Naive B cell (primary cell): ENCODE measurements at places on chromosomes 2 and 18. TPM values are rescaled to one million over a fixed set of nuclear protein-coding genes. Genes with fewer than 3 reads are reported as not detected.

DNA sequence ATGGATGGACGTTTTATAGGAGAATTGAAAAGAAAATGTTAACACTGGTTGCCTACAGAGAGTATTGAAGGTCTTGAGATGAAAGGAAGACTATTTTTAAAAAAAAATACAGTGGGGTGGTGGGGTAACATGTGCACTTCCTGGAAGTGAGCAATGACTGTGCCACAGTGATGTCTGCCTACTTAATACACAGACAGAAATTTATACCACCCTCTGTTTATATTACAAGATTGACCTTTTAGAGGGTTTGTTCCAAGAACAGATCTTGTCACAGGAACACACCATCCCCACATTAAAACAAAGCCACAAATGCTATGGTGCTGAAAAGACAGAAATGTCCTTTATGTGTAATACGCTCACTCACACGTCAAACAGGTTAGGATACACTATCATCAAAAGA is 87.6 kb downstream of the THADA start:
- H3K27me3 ChIP-seq, result no peaks in the 10 kb centered on the region
- no peak for DNase-seq
- peaks cover 15% of the 10 kb centered on the region for H3K36me3 ChIP-seq

DNA sequence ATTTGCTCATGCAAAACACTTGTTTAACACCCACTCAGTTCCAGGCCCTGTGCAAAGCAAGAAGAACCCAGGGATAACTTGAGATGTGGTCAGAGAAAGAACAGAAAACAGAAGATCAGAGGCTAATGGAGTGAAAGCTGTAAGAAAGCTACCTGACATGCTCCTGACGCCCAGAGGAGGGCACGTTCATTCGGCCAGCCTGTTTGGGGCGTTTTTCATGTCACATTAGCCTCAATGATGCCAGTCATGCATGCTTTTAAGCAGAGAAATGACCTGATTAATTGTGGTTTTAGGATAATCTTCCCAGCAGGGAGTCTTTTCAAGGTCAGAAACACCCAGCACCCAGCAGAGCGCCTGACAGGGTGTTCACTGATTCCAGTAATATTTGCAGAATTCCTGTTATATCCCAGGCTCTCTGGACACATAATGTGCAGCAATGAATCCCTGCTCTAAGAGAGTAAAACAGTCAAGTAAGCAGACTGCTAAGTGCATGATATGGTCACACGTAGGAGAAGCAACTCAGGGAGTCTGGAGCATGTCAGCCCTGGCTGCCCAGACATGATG is 320.0 kb downstream of the LRATD1 start:
- DNase-seq, result no peak
- no peak overlapping the region for H3K4me3 ChIP-seq
- no peaks in the 10 kb centered on the region for H3K4me1 ChIP-seq
- no peaks in the 10 kb centered on the region for H3K27me3 ChIP-seq

GRCh38 chr2:51781691-51782090 is 749.8 kb upstream of the NRXN1 start:
- no peak overlapping the region for H3K4me3 ChIP-seq
- H3K36me3 ChIP-seq, result no peaks in the 10 kb centered on the region
- no peaks in the 10 kb centered on the region for H3K4me1 ChIP-seq
- no peak for DNase-seq

GRCh38 chr2:54845514-54845913 is 122.1 kb downstream of the EML6 start:
- H3K36me3 ChIP-seq, result peaks cover 5% of the 10 kb centered on the region
- no peaks in the 10 kb centered on the region for H3K27me3 ChIP-seq
- H3K4me3 ChIP-seq, result peak overlapping the region; percentile 3
- H3K4me1 ChIP-seq, result peaks cover 9% of the 10 kb centered on the region

DNA sequence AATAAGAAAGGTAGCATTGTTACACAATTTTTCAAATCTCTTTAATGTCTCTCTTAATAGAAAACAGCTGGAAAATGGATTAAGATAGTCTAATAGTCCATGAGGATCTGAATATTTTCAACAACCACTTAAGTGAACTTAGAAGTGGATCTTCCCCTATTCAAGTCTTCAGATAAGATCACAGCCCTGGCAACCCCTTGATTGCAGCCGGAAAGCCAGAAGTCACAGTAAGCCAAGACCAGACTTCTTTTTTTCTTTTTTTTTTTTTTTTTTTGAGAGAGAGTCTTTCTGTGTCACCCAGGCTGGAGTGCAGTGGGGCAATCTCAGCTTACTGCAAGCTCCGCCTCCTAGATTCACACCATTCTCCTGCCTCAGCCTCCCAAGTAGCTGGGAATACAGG is 18.6 kb upstream of the ZC3H15 start:
- no peak overlapping the region for H3K4me3 ChIP-seq
- no peak overlapping the region for H3K27ac ChIP-seq
- no peak for DNase-seq
- H3K27me3 ChIP-seq, result no peaks in the 10 kb centered on the region
- no peaks in the 10 kb centered on the region for H3K4me1 ChIP-seq
- H3K36me3 ChIP-seq, result peaks cover 5% of the 10 kb centered on the region

DNA sequence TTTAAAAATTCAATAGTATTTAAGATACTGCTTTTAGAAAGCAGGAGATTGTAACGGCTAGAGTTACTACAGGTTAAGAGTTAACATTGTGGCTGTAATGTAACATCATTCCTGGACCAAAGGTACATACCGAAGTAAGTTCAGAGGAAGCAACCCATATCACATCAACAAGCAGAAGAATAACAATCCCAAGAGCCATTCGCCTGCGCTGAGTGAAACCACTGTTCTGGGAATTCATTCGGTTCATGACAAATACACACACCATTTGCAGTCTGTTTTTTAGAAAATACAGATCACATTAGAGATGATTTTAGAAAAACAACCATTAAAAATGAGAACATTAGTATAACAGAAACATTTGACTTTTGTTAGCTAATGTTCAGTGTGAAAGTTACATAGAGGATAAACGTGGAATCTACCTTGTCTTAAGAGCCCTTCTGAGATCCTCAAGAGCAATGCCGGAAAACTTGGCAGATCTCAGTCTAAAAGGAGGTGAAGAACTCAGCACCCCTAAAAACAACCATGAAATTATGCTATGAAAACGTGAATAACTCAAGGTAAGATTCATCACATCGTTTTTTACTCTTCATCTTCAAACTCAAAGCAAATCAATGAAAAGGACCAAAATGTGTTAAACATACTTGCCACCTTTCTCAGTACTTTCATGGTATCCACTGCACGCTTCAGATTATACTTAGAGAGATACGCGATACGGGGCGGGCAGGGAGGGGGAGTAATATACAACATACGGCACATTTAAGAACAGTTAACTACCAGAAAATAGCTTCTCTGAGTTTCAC is 1.2 kb downstream of the SLC35F5 start:
- H3K36me3 ChIP-seq, result peaks cover 6% of the 10 kb centered on the region
- H3K4me3 ChIP-seq, result peak overlapping the region; percentile 90
- DNase-seq, result no peak
- H3K4me1 ChIP-seq, result peaks cover 30% of the 10 kb centered on the region
- no peaks in the 10 kb centered on the region for H3K27me3 ChIP-seq

DNA sequence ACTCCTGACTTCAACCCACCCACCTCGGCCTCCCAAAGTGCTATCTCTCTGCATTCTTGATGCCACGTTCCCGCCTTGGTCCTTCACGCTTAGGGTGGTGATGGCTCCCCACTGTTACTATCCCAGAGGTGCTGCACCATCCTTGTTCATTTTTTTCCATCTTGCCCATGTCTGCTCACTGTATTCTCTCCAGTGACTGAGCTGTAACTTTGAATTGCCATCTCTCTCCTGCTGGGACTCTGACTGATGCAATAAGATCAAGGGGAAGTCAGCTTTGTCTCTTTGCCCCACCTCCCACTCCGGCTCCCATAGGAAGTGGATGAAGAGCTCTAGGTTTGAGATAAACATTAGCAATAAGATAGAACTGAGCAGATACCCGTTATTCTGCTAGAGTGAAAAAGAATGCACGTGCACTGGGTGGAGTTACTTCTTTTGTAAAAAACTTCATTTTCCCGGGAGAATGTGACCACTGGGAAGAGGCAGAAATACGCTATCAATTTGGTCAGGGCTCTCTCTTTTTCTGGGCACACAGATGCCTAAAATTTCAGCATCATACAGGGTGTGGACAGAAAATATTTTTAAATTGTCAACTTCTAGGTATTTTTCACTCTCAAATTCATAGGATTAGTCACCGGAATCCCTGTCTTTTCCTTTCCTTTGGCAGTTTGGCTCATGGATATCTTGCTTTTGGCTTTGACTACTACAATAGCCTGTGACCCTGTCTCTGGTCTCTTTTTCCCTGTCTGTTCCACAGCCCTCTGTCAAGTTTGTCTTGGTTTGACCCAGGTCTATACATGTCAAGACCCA is 105.4 kb downstream of the POLR1A start:
- no peaks in the 10 kb centered on the region for H3K27me3 ChIP-seq
- H3K4me1 ChIP-seq, result peaks cover 66% of the 10 kb centered on the region
- peak overlapping the region; percentile 87 for H3K27ac ChIP-seq

DNA sequence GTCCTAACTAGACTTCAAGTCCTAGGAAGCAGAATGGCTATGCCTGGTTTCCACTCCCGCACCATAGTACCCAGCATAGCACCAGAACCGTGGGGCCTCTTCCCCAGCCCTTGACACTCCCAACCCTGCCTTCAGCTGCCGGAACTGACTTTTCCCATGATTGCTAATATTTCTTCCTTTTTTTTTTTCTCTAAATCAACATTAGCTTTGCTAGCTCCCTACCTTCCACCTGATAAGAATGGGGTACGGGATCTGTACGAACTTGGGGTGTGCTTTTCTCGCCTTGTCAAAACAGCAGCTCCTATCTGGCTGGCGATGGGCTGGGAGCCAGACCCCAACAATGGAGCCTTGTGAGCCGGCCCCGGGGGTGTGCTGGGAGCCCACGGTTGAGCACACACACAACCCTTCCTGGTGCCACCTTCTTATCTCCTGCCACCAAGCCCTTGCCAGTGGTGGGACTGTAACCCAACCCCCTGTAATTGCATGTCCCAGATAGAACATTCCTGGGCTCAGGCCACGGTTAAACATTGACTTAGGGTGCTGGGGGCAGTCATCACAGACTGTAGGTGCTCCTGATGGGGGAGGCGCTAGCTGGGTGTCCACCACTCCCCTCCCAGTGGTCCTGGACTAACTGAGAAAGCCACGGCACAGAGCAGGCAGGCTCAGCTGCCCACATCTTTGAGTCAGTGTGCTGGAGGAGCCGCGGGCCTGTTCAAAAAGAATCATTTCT is 213.0 kb upstream of the HAAO start:
- no peak for DNase-seq
- H3K4me3 ChIP-seq, result no peak overlapping the region
- peaks cover 27% of the 10 kb centered on the region for H3K27me3 ChIP-seq
- peaks cover 9% of the 10 kb centered on the region for H3K4me1 ChIP-seq
- no peaks in the 10 kb centered on the region for H3K36me3 ChIP-seq
- peak overlapping the region; percentile 52 for H3K27ac ChIP-seq

DNA sequence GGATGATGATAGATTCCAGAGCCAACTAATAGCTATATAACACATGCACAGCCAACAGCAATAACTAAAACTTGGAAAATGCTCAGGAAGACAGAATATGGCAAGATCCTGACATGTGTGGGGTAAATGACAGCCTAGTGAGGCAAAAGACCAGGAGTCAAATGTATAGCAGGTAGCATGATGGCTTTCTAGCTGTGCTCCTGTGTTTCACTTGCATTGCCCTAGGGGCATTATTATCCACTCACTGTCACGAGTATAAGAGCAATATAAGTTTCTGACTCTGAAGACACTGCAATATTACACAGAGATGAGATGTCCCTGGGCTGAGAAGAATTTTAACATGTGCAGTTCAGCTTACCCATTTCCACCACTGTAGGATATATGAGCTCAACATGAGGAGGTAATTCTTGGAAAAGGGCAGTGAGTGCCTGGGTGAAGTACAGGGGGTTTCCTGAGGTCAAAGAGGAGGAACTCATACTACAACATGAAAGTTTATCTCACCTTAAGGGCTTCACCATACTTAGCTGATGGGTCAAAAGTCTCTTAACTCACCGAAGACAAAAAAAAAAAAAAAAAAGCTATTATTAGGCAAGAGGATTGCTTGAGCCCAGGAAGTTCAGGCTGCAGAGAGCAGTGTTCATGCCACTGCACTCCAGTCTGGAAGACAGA is 1385.6 kb upstream of the SLC39A10 start:
- H3K4me1 ChIP-seq, result no peaks in the 10 kb centered on the region
- H3K27ac ChIP-seq, result no peak overlapping the region
- no peaks in the 10 kb centered on the region for H3K36me3 ChIP-seq
- no peak for DNase-seq

DNA sequence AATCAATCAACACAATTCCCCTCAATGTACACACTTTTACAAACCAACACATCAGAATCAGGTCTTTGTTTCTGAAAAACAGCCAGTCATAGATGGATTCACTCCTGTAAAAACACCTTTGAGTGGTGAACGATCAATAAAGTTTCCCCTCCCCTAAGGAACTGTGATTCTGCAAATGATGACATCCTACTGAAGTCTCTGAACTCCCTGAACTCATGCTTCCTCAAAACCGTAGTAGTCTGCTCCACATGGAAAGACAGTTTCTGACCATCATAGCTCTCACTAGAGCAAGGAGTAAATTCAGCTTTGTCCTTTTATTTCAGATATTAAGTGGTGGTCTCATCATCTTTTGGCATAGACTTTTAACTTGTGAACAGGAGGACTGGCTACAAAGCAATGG is 43.5 kb upstream of the ACTR3 start:
- H3K27ac ChIP-seq, result no peak overlapping the region
- peaks cover 16% of the 10 kb centered on the region for H3K36me3 ChIP-seq
- DNase-seq, result no peak
- no peaks in the 10 kb centered on the region for H3K27me3 ChIP-seq
- H3K4me3 ChIP-seq, result no peak overlapping the region

GRCh38 chr2:133044556-133044955 is 374.6 kb upstream of the LYPD1 start:
- H3K4me1 ChIP-seq, result no peaks in the 10 kb centered on the region
- no peak for DNase-seq
- no peaks in the 10 kb centered on the region for H3K36me3 ChIP-seq
- peak overlapping the region; percentile 63 for H3K27ac ChIP-seq
- H3K4me3 ChIP-seq, result peak overlapping the region; percentile 56

- peaks cover 24% of the 10 kb centered on the region for H3K36me3 ChIP-seq
- H3K27ac ChIP-seq, result no peak overlapping the region
- DNase-seq, result no peak
- peaks cover 11% of the 10 kb centered on the region for H3K4me1 ChIP-seq
Observed at GRCh38 chr2:63872571-63873328, 31.1 kb downstream of the UGP2 start.

DNA sequence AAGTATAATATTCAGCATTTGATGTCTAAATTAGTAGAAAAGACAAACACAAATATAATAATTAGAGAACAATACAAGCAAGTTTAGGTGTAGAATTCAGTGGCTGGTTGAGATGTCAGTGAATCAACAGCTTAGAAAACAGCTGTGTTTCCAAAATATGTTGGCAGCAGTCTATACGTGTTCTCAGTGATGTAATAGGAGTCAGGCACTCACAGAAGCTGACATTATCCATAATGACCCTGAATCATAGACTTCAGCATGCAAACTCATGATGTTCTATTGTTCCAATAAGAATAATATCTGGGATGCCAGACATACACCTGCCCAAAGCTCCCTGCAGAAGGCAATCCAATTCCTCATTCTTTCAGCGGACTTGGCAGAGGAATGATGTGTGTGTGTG is 164.7 kb downstream of the SLC8A1 start:
- DNase-seq, result no peak
- no peak overlapping the region for H3K4me3 ChIP-seq
- H3K27me3 ChIP-seq, result no peaks in the 10 kb centered on the region
- H3K27ac ChIP-seq, result no peak overlapping the region
- peaks cover 15% of the 10 kb centered on the region for H3K4me1 ChIP-seq
- H3K36me3 ChIP-seq, result no peaks in the 10 kb centered on the region

IL37 gene
- polyA plus RNA-seq, result not detected

IAH1 gene
- 87.9 TPM for polyA plus RNA-seq
